ENCODE measurements at places on chromosomes 2 and 18.

- DNase-seq: peak; percentile 67
Observed at GRCh38 chr2:127422559-127423477, 4.6 kb downstream of the PROC start.

DNA sequence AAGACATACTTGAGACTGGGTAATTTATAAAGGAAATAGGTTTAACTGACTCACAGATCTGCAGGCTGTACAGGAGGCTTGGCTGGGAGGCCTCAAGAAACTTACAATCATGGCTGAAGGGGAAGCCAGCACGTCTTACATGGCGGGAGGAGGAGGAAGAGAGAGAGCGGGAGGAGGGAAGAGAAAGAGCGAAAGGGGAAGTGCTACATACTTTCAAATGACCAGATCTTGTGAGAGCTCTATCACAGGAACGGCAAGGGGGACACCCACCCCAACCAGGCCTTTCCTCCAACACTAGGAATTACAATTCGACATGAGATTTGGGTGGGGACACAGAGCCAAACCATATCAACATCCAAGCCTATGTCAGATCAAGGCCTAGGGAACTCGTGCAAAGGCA, 24.2 kb downstream of the MYL12B start:
- DNase-seq: no peak

- no peak for DNase-seq
Observed at GRCh38 chr2:34567128-34567527, 968.0 kb upstream of the FAM98A start.

GRCh38 chr2:220767591-220768255, 804.4 kb downstream of the EPHA4 start:
- DNase-seq: no peak
